CD4-positive, alpha-beta T cell treated with Interleukin-17A for 1 hour (primary cell): ENCODE measurements at places on chromosomes 5 and 9.
A peak's percentile ranks its signal among the peaks of the same experiment; 100 is the strongest.

GRCh38 chr5:52943285-52943684, 45.9 kb upstream of the ITGA2 start:
- no peak for DNase-seq

DNA sequence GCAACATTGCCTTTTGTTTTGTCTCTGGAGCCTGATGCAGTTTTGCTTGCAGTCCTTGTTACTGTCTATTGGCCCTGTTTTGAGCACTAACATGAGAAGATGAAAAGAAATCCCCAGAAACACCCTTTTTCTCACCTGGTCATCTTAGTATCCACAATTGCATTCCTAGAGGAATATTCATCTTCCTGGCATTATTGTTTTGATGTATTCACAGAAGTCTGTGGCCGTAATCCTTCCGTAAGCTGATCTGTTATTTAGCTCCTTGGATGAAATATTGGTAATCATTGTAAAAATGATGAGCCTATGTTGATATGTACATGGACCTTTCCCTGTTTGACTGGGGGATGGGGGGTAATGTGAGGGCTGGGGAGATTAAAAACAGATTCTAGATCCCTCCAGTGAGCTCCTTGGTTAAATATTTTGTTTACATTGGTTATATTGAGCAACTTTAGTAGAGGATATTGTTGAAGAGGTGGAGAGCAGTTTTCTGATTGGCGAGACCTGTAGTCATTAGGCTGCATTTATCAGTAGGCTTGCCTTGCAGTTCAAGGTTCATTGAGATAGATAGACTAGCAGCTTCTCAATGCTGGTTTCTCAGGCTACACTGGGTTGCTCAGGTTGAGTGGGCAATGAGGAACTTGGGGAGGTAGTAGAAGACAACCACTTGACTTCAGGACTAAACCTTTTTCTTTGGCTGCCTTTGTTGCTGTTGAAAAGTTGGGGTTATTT, 117.5 kb downstream of the MACIR start:
- no peak for DNase-seq

DNA sequence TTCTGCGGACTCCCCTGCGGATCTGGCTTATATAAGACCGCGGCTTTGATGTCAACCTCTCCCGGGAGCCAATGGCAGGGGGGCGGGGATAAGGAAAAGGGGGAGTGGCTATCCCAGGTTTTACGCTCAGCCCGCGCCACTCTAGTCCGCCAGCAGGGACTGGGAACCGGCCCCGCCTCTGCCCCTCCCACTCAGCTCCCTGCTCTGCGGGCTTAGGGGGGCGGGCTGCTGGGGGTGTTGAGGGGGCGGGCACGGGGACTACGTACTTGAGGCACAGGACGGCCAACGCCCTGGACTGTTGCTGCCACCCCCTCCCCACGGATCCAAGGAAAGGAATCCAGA, at the start of gene HAND1:
TSS of gene HAND1 (minus strand) at position 4 of the 342 bp plus-strand sequence. CDS start 219 bp downstream, outside the sequence.
- DNase-seq: no peak

GRCh38 chr5:68424799-68425537, 209.4 kb downstream of the PIK3R1 start:
- DNase-seq: peak; percentile 64

GRCh38 chr5:151002250-151002649, 18.1 kb upstream of the GPX3 start:
- DNase-seq: no peak

DNA sequence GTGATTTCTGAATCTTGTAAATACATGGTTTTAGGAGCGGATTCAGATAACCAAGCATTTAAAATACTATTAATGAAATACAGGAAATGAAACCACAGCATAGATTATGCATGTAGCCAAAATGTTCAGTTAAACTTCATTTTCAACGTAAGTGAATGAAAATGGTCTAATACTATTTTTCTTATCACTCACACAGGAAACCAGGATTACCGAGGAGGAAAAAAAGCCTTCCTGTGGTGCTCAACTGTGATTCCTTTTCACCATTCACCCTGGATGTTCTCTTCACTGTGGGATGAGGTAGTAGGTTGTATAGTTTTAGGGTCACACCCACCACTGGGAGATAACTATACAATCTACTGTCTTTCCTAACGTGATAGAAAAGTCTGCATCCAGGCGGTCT, 83.4 kb upstream of the ZNF169 start:
- no peak for DNase-seq

- DNase-seq: no peak
Measured at GRCh38 chr9:127876026-127876763, 1.3 kb downstream of the AK1 start.

DNA sequence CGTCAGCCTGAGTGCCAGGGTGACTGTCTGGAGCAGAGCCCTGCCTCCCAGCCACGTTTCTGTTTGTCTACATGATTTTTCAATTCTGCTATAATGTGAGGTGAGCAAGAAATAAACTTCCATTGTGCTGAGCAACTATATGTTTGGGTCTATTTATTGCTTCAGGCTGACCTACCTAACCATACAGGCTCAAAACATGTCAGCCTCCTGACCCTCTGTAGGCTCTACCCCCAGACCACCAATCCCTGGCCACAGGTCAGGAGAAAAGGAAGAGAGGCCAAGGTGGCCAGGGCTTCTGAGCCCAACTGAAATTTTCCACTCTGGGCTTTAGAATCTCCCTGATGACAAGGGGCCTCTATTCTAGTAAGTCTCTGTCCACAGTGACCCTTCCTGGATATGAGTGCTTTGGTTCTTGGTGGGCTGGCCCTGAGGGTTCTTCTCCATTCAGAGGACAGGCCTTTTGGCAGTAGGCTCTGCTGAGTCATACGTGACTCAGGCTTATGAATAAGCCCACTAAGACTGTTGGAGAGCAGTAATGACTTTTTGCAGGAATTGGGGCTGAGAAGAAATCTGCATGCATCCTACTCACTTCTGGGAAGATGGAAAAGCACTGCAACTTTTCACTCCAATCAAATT, 117.2 kb upstream of the TBCA start:
- DNase-seq: no peak

GRCh38 chr9:14345354-14346230, 31.7 kb upstream of the NFIB start:
- no peak for DNase-seq

GRCh38 chr5:149831492-149831891, 101.4 kb downstream of the PPARGC1B start:
- DNase-seq: no peak

- no peak for DNase-seq
Measured at GRCh38 chr5:142118155-142118686, 9.6 kb downstream of the NDFIP1 start.

- no peak for DNase-seq
Measured at GRCh38 chr9:103361906-103362305, 366.8 kb downstream of the CYLC2 start.

- DNase-seq: no peak
Measured at GRCh38 chr5:155897761-155898160, 429.2 kb upstream of the SGCD start.

- DNase-seq: no peak
Measured at GRCh38 chr9:119282476-119283077, 86.7 kb downstream of the BRINP1 start.
